ENCODE measurements at places on chromosomes 6 and 20.
A peak's percentile ranks its signal among the peaks of the same experiment; 100 is the strongest.

DNA sequence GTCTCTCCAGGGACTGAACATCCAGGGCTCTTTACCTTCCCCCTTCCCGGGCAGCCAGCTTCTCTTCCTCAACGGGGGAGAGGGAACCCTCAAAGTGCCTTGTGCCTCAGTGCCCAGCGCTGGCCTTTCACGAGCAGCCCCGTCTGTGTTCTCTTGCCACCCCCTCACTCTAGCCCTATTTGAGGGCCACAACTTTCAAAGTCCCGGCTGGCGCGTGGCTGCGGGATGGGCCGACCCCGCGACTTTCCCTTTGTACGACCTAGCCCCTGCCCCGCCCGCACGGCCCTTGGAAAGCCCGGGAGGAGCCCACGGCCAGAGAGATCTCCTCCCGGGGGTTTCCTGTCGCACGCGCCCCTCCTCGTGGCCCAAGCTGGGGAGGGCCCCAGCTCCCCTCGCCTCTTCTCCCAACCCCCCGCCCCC is 559 bp downstream of the SCRT2 start:
- DNase-seq: no peak

GRCh38 chr6:43575772-43576551 is at the start of the genes POLH and XPO5:
Gene POLH, plus strand, starts transcription at chr6:43576185. Its CDS starts 6,135 bp downstream, at chr6:43582320.
Gene XPO5, minus strand, starts transcription at chr6:43576038. Its CDS starts 174 bp downstream, at chr6:43575864.
- peak; percentile 91 for DNase-seq

GRCh38 chr6:109118871-109119354 is 23.6 kb downstream of the CEP57L1 start:
- DNase-seq: no peak

DNA sequence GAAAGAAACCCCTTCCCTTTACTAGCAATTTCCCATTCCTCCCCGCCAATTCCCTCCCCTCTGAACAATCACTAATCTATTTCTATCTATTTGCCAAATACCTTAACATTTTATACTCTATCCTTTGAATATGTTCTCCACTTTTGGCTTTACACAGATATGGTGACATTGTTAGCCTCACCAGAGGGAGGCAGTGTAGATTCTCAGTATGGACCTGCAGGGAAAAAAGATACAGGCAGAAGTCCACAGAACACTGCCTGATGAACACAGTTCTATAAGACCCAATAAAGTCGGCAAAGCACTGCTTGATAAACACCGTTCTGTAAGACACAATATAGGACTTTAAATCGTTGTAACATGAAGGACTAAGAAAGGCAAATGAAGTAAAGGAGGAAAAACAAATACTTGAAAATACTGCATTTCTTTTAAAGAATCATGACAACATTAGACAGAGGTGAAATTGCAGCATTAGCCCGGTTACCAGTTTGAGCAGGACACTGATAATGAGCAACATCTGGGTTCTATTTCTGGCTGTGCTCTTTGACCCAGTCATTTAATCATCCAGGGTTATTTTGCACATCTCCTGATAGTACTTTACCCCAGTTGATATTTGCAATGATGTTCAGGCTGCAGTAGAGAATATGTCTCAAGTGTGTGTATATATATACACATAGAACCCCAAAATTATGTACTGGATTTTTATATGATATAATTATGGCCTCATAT is 296.8 kb downstream of the UTRN start:
- peak; percentile 40 for DNase-seq

DNA sequence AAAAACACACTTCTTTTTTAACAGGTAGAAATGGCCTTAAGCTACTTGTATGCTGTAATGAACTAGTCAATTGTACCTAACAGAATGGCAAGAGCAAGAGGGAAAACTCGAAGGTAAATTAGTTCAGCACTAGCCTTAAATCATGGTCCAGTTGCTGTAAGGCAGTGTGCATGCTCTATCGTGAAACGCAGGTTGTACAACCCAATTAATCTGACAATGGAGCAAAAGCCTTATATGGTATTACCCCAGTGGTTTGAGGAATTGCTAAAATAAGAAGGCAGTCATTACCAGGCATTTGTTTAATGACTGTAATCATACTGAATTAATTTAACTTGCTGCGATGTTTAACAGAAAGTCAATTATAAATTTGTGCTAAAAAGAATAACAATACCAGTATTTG is 69.3 kb upstream of the SOX4 start:
- no peak for DNase-seq

DNA sequence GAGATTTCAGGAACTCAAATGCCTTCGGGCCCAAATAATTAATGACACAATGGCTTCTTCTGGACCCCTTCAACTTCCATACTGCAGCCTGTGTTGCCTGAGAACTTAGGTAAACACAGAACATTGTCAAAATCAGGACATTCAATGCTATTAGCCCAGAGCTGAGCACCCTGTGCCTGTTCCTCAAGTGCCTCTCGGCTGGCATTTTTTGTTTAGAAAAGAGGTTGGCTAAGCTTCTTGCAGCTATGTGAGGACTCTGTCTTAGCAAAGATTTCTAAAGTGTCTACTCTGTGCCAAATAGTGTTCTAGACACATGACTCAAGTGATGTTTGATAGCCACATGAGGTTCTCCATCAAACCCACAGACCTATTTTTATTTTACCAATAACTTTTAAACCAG is 289.3 kb upstream of the ARID1B start:
- no peak for DNase-seq

- no peak for DNase-seq
These were observed 614.0 kb upstream of the SYNCRIP start for GRCh38 chr6:86256615-86257187.

DNA sequence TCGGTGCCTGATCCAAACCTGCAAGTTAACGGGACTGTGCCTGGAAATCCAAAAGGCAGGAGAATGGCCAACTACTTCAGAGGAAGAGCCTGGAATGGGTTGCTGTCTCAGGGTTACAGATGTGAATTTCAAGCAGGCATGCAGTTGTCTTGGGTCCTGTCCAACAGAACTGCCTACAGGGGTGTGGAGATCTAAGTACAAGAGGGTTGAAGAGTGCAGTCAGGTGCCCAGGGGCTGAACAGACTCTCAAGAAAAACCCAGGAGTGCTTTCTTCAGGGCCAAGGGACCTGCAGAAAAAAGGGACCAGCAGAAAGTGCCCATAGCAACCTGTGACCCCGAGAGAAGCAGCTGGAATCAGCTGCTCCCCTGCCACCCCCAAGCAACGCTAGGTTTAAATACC is 71.0 kb downstream of the PREP start:
- DNase-seq: no peak
